ENCODE measurements at places on chromosomes 1 and 21.

DNA sequence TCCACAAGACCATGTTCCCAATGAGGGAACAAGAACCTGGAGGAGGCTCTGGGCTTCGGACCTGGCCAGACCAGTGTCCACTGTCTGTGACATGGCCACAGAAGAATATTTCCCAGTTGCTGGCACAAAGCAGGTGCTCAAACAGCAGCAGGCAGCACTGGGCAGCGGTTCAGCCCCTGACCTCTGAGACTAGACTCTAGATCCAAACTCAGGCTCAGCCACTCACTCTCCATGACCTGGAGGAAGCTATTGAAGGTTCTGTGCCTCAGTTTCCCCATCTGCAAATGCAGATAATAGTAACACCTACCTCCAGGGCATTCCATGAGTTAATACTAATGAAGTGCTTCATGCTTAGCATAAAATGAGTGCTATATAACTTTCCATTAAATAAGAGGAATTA lies 8.0 kb downstream of the TMPRSS2 start:
- no peak for DNase-seq

DNA sequence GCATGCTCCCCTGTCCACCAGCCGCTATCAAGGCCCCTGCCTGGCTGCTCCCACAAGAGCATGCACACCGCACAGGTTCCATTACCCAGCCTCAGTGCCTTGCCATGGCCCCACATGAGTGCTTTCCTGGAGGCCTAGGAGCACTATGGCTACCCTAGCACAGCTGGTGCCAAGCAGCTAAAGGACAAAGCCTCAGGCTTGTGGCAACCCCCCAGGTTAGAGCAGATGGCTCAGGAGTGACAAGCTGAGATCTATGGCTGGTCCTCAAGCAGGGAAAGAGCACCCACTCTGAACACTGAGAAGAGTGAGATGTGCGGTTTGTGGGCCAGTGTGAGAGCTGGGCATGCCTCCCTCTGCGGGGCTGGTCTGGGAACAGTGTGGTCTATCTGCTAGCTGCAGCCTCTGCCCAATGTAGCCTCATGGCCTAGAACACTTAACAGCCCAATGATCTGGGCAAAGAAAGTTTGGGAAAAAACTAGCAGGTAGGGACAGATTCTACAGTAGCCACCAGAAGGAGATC lies 129.8 kb downstream of the VAV3 start:
- DNase-seq = no peak

DNA sequence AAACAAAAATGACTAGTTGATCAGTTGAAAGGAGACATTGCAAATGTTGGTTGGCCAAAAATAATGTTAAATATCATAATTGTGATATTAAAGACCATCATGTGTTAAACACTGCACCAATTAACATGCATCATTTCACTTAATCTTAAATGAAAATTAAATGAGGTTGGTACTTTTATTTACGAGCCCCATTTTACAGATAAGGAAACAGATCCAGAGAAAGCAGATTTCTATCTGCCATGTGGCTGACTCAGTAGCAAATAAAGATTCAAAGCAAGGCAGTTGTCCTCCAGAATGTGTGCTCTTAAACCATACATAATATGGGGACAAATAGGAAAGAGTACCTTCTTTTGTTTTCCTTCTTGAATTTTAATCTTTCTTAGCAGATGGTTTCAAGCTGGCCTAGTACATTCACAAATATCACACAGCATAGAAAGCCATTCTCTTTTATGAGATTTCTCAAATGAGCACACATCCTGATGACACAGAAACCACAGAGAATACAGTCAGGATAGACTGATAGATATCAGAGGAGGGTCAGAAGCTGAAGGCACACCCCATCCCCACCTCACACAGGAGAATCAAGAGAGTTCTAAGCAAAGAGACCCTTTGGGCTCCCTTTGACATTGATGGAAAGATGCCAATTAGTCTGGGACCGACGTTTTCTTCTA lies 647.9 kb upstream of the CAMK1G start:
- no peak for DNase-seq

- DNase-seq = no peak
These were observed 59.7 kb downstream of the FGGY start for GRCh38 chr1:59356627-59357026.

DNA sequence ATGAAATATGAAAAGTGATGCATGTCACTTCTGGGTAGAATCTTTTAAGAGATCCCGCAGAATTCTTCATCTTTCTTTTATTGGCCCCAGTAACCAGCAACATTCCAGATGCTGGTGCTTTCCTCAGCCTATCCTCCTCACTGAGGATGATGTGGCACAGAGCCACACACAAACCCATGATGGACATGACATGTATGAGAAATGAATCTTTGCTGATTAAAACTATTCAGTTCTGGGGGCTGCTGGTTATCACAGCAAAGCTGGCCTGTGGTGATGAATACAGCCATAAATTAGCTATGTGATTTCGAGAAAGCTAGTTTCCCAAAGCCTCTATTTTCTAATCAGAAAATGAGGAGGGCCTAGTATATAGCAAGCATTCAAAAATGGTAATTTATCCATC lies 8.3 kb upstream of the ERICH3 start:
- DNase-seq = no peak

DNA sequence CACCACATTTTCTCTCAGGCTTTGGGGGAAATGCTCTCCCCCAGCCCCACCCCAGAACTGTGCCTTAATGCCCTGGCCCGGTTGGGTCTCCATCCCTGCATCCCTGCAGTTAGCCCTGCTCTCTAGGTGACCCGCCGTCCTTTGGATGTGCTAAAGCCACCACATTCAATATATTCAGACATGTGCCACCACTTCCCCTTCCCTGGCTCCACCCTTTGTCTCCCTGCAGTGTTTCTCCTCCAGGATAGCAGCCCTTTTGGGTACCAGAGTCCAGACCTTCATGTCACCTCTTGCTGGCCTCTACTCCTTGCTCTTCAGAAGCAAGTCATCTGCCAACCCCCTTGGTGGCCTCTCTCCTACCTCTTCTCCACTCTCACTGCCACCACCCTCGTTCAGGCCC lies 41.8 kb downstream of the RUNX1 start:
- no peak for DNase-seq

DNA sequence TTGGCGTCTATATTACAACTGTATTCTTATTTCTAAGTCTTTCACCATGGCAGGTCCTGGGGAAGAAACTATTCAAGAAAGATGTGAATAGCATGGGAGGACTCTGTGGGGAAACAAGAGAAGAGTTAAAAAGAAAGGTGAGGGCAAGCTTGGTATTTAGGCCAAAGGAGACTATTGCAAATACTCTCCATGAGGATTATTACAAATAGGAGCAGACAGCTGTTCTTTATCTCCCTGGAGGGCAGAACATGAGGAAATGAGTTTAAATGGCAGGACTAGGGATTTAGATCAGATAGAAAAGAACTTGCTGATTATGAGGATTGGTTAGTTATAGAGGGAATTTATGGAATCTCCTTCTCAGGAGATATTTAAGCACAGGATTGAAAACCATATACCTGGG lies 186.8 kb downstream of the CDC7 start:
- no peak for DNase-seq

- DNase-seq = no peak
These were observed 452.6 kb downstream of the PTBP2 start for GRCh38 chr1:97174039-97174704.

DNA sequence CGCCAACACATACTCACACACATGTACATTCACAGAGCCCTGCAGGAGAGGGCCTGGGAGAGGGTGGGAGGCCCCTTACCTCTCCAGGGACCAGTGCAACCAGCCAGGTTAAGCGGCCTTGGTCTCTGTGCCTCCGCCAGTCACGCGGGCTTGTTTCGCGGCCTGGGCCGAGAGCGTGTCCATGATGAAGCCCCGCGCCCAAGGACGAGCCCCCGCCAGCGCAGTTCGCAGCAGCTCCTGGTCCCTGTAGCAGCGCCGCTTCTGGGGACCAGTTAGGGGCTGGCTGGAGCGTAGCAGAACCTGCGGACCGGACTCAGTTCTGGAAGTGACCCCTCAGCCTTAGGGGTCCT lies 7.3 kb upstream of the FAM167B start:
- no peak for DNase-seq

- no peak for DNase-seq
These were observed 14.3 kb upstream of the IFFO2 start for GRCh38 chr1:18970762-18971161.

DNA sequence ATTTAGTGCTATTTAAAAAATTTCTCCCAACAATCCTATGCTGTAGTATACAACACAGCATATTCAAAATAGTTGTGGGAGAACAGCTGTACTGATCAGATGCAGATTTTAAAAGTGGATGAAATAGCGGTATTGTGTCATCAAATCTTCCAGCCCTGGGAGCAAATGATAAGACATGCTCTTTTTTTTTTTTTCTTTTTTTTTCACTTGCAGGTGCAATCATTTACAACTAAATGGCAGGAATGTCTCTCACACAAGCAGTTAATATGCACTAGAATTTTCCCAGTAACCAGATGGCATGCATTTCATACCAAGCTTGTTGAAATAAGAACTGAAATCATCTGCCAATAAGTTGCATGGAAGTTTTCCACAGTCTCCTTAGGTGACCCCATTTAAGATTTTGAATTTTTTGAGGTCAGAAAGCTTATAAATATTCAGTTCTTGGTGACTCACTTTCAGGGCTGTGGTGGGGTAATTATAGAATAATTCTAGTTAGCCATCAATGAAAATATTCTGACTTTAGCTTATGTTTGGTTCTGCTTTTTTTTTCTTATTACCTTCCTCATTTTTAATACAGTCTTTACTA lies 623.9 kb upstream of the NR5A2 start:
- no peak for DNase-seq

- no peak for DNase-seq
These were observed 121.1 kb upstream of the SYT6 start for GRCh38 chr1:114274621-114275317.

DNA sequence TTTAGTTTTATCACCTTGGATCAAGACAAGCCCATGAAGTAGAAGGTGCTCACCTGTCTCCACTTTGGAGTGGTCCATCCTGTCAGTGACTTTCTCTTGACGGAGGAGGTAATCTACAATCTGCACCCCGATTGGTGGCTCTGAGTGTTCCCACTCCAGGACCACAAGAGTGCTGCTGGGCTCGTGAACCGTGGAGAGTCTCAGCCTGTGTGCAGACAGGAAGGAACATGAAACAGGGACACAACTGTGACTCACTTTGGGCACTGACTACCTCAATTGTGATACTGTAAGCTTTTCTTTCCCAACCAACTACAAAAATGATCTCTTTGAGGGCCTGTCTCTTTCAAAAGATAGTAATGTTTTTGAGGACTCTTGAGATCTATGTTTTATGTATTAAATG lies 280.2 kb downstream of the ASTN1 start:
- DNase-seq = no peak

DNA sequence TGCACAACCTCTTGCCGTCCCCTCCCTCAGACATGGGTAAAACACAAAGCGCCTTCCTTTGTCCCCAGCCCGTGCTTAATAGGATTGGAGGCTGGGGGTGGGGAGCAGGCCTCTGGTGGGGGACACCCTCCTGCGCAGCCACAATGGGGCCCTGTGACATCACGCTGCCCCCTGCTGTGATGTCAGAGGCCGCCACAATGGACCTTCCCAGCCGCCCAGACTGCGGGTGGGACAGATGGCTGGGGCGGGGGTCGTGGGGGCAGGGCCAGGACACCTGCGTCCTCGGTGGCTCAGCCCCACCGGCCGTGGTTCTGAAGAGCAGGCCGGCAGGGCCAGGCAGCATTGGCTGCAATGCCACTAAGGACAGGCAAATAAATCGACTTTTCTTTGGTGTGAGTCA lies 39.9 kb downstream of the EPHA2 start:
- no peak for DNase-seq

- no peak for DNase-seq
These were observed 43.0 kb downstream of the ACOT7 start for GRCh38 chr1:6350416-6351088.

Data from stimulated activated naive B cell treated with anti-CD40 and anti-IgM and Interleukin-4, amounts not matched to agents 10 μg/mL and 1 μg/mL and 100 μg/mL, for 72 hours (primary cell).